Amygdala (tissue), 56 donors: ENCODE measurements at places on chromosomes 3 and 15.
A peak's percentile ranks its signal among the peaks of the same experiment; 100 is the strongest.

GRCh38 chr3:6132684-6133432, 728.1 kb upstream of the GRM7 start:
- no peak for DNase-seq

DNA sequence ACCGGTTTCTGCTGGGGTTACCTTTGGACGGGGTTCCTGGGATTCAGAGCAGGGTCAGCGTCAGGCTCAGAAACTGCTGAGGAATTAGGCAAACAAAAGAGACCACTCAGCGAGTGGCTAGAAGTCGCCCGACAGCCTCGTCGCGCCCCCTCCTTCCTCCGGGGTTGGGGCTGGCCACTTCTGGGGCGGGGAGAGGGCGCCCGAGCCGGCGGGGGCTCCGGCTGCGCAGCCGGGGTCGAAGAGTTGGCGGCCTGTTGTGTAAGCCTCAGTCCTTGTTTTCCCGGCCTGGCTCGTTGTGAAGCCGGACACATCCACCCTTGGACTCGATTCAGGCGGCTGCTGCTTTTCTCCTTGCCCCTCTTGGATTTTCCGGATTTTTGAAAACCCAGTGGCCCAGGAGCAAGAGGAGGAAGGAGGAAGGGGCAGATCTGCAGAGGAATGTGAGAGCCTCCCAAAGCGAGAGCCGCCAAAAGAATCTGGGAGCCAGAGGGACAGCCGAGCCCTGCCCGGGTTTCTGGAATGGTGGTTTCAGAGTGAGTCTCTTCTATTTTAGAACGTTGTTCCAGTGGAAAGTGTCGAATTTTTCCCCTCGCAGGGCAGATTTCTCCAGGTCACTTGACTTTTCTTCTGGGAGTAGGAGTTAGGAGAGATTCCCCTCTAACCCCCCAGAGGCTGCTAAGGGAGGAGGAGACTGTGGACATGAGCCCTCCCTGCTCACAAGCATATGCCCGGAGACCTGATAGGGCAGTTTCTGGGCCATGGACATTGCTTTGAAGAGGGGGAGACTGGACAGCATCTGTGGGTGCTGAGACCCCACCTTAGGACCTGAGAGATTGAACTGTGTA, 666 bp downstream of the SNX33 start:
- peak; percentile 15 for DNase-seq

DNA sequence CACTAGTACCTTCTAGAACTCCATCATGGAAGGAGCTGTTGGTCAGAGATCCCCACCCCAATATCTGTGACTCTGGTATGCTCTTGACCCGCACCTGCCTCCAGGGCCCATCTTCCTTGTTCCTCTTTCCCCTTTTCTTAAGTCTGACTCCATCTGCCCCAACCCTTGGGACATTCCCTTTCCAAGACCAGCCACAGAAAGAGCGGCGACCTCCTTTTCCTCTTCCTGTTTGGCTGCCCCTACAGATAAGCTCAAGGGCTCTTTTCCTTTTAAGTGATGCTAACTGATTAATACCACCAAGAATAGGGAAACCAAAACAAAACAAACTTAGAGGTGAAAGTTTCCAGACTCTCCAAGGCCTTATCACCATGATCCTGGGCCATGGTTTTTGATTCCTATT, 21.9 kb upstream of the ATP8B4 start:
- DNase-seq = no peak

DNA sequence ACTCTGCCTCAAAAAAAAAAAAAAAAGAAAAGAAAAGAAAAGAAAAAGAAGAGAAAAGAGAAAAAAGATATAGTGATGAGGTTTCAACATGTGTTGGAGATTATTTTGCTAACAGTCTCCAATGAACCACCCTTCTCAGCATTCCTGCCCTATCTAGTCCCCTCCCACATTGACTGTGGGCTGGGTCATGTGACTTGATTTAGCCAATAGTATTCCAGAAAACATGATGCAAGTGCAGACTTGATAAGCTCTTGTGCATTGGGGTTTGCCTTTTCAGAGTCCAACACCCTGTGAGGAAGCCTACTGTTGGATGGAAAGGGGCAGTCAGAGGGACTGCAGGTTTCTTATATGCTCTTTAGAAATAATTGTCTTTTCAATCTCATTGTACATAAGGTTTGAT, 37.8 kb upstream of the MED12L start:
- no peak for DNase-seq
